Mesothelial cell of epicardium (in vitro differentiated cells): ENCODE measurements at places on chromosomes 7 and 10.

DNA sequence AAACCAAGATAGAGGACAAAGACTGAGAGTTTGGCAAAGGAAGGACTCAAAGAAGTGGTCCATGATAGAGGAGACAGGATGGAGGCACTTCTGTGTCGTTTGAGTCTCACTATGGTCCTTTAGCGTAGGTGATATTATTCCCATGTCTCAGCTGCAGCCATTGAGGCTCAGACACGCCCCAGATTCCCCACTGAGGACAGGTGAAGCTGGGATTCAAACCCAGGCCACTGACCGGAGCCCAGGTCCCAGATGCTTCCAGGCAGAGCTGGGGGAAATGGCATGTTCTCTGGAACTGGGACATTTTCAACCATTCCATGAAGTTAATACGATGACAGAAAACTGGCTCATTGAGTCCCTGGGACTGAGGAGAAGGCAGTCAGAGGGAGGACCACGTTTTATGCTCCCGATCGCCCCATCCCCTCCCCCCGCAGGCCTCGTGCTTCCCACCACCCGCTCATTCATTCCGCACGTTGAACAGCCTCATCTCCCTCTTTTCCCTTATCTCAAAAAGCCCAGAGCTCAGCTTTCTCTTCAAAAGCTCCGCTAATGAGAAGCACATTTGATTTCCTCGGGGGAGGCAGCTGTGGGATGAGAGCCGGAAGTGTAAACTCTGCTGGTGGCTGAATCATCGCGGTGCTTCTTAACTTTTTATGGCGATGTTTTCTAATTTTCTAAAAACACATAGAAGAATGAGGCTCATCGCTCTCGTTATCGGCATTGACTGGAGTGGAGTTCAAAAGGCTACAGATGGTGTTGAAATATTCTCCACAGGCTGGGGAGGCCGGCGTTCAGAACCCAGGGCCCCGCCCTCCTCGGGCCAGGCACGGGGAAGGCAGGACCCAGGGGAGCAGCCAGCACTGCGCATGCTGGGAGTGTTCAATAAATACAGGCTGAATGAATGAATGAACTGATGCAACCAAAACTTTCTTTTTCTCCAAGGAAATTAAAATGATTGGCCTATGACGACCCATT is 64.0 kb downstream of the OAT start:
- peaks cover 4% of the 10 kb centered on the region for H3K27me3 ChIP-seq
- peaks cover 3% of the 10 kb centered on the region for H3K36me3 ChIP-seq
- peak; percentile 58 for DNase-seq

DNA sequence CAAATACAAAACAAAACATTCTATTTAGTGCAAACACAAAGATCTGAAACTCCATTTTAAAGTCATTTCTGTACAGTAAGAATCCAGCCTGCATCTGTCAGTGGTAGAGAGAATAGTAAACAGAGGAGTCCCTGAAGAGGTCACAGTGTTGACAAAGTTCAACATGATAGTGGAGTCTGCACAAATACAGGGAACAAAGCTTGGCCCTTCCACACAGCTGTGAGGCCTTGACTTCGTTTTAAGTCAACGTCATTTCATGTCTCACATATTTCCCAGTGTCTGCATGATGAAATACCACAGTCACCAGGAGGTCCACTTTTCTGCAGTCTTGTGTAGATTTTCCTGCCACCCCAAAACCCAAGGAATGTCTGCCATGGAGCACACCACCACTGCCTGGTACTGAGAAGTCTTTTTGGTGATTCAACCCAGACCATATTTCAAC is 33.0 kb downstream of the CYP26A1 start:
- no peak overlapping the region for H3K27ac ChIP-seq
- no peak for DNase-seq
- H3K4me1 ChIP-seq = no peaks in the 10 kb centered on the region
- H3K27me3 ChIP-seq = no peaks in the 10 kb centered on the region
- no peak overlapping the region for H3K4me3 ChIP-seq

GRCh38 chr7:36563706-36564327 is 160.5 kb downstream of the AOAH start:
- H3K36me3 ChIP-seq = no peaks in the 10 kb centered on the region
- DNase-seq = no peak
- H3K27me3 ChIP-seq = no peaks in the 10 kb centered on the region
- H3K4me1 ChIP-seq = peaks cover 7% of the 10 kb centered on the region
- no peak overlapping the region for H3K4me3 ChIP-seq
- no peak overlapping the region for H3K27ac ChIP-seq

GRCh38 chr10:3647074-3647473 is 137.9 kb downstream of the KLF6 start:
- H3K27me3 ChIP-seq = peaks cover 1% of the 10 kb centered on the region
- H3K27ac ChIP-seq = no peak overlapping the region
- H3K4me3 ChIP-seq = no peak overlapping the region
- H3K36me3 ChIP-seq = no peaks in the 10 kb centered on the region
- no peak for DNase-seq
- no peaks in the 10 kb centered on the region for H3K4me1 ChIP-seq
